ENCODE measurements at places on chromosomes 3 and 15. TPM values are rescaled to one million over a fixed set of nuclear protein-coding genes. Genes with fewer than 3 reads are reported as not detected.

CIDEC gene
- total RNA-seq, result not detected

RNU5B-1 gene
- not detected for total RNA-seq

IGSF11 gene
- total RNA-seq, result not detected

GOLGA8T gene
- not detected for total RNA-seq

THSD4 gene
- 31.1 TPM for total RNA-seq

CLASP2 gene
- total RNA-seq, result 42.5 TPM

RTP1 gene
- not detected for total RNA-seq

NEK10 gene
- 6.6 TPM for total RNA-seq

RAD51 gene
- 8.4 TPM for total RNA-seq

ACKR4 gene
- 0.18 TPM for total RNA-seq
